Activated CD8-positive, alpha-beta T cell treated with anti-CD3 and anti-CD28 coated beads for 36 hours (primary cell): ENCODE measurements at places on chromosomes 2 and 18. TPM values are rescaled to one million over a fixed set of nuclear protein-coding genes. Genes with fewer than 3 reads are reported as not detected.

Gene PLB1
- total RNA-seq: 0.25 TPM

Gene ALPP
- not detected for total RNA-seq

Gene LYPD6
- total RNA-seq: not detected

Gene FECH
- 28.8 TPM for total RNA-seq

Gene DSC2
- total RNA-seq: not detected

Gene GAREM1
- total RNA-seq: not detected

Gene ANKRD62
- not detected for total RNA-seq

DNA sequence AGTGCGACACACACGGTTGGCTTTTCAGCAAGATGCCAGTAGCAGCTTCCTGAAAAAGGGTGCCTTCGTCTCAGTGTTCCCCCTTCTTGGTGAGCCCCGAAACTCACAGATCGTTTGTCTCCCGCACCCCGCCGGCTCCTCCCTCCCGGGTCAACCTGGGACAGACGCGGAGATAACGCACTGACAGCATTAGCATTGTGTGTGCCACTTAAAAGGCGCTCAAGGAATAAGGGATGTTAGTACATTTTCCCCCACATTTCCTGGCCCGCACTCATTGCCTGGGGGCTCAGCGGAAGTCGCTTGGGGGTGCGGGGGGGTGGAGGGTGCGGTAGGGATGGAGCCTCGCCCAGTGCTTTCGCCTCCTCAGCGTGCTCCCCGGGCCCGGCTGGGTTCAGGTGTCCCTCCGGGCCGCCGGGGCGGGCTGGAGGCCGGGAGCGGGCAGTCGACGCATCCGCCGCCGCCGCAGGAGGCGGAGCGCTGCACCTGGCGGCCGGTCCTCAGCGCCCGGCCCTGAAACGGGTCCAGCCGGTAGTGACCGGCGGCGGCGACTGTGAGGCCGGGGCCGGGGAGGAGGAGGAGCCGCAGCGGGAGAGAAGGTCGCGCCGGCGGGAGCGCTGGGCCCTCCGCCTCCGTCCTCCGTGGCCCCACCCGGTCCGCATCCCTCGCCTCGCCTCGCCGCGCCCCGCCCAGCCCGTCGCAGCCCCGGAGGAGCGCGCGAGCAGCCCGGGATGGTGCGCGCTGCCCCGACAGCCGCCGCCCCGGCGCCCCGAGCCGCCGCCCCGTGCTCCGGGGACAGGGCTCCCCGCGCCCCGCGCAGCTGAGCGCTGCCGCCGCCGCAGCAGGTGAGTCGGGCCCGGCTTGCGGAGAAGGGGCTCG is at the start of gene MFSD6:
Gene MFSD6 (plus strand): TSS at position 694 of the 876 bp plus-strand sequence. CDS start 27,675 bp downstream, outside the sequence.
- peak within 1 kb of the TSS; percentile 88 for H3K4me3 ChIP-seq
- peak within 1 kb of the TSS; percentile 95 for H3K27ac ChIP-seq
- peaks cover 27% of the 10 kb centered on the region for H3K4me1 ChIP-seq
- peak; percentile 61 for DNase-seq
- H3K36me3 ChIP-seq: no peaks in the 10 kb centered on the region

- H3K4me3 ChIP-seq: no peak overlapping the region
- H3K27ac ChIP-seq: peak overlapping the region; percentile 62
- peaks cover 15% of the 10 kb centered on the region for H3K4me1 ChIP-seq
These were observed 7.3 kb upstream of the SLC39A10 start for GRCh38 chr2:195649629-195650190.

GRCh38 chr18:57802213-57803102 is 657 bp downstream of the ATP8B1 start:
- H3K36me3 ChIP-seq: no peaks in the 10 kb centered on the region
- H3K4me1 ChIP-seq: peaks cover 16% of the 10 kb centered on the region
- H3K27ac ChIP-seq: no peak overlapping the region
- peak overlapping the region; percentile 75 for H3K4me3 ChIP-seq
- DNase-seq: no peak

DNA sequence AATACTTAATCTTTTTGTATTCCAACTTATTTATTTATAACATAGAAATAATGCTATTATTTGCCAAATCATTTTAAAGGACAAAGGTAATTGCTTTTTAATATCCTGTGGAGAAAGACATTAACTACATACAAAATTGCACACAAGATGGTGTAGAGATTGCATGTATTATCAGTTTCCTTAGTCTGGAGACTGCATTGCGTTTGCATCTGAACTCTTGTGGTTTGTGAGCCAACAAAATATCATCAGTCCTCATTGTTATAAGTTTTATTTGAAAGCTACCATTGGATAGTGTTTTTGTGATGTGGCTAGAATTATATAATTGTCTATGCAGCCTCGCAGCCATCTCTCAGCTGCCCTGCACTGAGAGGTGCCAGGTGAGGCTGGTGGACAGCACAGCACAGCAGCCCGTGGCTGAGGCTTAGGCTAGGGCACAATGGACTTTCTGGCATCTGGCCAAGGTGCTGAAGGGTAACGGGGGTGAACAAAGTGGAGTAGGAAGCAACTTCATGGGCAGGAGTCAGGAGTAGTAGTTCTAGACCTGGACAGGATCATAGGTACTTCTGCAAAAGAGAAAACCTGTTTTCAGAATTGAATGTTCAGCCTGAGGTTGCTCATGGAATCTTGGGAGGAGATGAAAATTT is 15.1 kb downstream of the RASGRP3 start:
- H3K4me1 ChIP-seq: peaks cover 18% of the 10 kb centered on the region
- no peak overlapping the region for H3K4me3 ChIP-seq

DNA sequence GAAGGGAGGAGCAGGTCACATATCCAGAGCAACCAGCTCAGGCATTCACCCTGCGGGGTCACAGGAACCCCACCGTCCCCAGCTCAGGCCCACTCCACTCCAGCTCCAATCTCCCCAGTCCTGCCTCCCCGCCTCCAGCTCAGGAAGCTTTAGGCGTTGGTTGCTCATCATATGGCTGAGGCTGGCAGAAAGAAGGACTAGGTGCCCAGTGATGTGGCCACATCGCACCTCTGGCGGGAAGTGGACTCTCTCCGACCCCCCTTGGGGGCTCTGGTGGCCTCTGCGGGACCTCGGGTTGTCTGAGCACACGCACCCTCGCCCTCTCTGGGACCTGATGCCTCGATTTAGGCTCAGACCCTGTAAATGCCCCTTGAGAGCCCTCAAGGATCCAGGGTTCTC is 187.7 kb downstream of the ZFP36L2 start:
- H3K27me3 ChIP-seq: no peaks in the 10 kb centered on the region
- H3K4me1 ChIP-seq: peaks cover 8% of the 10 kb centered on the region
- DNase-seq: no peak

GRCh38 chr18:32437100-32437834 is 33.4 kb downstream of the GAREM1 start:
- no peak overlapping the region for H3K27ac ChIP-seq
- no peaks in the 10 kb centered on the region for H3K4me1 ChIP-seq
- H3K4me3 ChIP-seq: no peak overlapping the region
- no peak for DNase-seq

DNA sequence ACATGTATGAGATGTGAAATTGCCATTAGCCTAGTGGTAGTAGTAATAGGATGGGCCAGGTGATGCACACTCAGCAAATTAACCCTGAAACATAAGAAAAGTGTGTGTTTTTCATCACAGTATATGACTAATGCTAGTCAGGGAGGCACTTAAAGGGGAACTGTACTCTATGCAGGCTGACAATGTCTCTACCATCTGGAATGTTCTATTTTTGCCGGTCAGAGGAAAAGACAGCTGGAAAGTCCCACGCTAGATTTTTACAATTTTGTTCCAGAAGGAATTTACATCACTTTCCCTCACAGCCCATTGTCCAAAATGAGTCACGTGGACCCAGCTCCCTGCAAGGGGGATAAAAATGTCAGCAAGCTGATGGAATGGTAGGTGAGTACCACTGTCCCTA is 746.3 kb upstream of the CHAC2 start:
- no peak overlapping the region for H3K27ac ChIP-seq
- H3K4me3 ChIP-seq: no peak overlapping the region
- H3K27me3 ChIP-seq: no peaks in the 10 kb centered on the region
- no peaks in the 10 kb centered on the region for H3K36me3 ChIP-seq

DNA sequence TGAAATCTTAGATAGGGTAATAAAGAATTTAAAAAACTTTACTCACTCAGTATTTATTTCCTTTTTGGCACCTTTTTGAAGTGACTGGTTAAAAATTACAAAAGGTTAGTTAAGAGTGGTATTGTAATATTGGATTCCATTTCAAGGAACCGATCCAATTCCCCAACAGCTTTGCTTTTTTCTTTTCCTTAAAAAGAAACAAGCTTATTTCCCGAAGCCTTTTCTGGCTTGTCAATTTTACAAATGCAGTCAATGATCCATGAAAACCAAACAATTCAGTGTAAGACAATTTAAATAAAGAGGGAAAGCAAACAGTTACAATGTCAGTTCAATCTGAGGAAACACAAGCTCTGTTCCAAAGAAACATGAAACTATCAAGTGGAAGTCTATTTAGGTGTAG is 200.2 kb downstream of the RIT2 start:
- no peaks in the 10 kb centered on the region for H3K4me1 ChIP-seq
- no peak overlapping the region for H3K27ac ChIP-seq
- H3K36me3 ChIP-seq: no peaks in the 10 kb centered on the region
- no peaks in the 10 kb centered on the region for H3K27me3 ChIP-seq

DNA sequence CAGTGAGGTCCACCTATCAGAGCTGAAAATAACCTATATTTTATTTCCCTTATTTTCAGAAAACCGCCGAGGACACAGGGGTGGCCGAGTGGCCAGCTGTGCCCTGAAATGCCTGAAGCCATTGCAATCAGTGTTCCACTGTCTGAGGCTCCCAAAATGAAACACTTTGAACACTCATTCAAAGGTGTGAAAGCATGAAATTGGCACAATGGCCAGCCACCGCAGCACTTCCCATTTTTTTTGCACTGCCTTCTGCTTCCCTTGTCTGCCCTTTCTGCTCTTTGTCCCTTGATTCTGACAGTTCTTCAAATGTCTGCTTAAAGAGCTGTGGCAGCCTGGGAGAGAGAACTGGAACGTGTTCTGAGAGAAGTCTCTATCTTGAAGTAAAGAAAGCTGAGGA is 1127.5 kb upstream of the CELF4 start:
- no peaks in the 10 kb centered on the region for H3K27me3 ChIP-seq
- no peaks in the 10 kb centered on the region for H3K36me3 ChIP-seq
- no peak for DNase-seq
- no peak overlapping the region for H3K4me3 ChIP-seq

- H3K36me3 ChIP-seq: no peaks in the 10 kb centered on the region
- no peaks in the 10 kb centered on the region for H3K4me1 ChIP-seq
- H3K27ac ChIP-seq: no peak overlapping the region
- H3K4me3 ChIP-seq: no peak overlapping the region
- DNase-seq: no peak
- no peaks in the 10 kb centered on the region for H3K27me3 ChIP-seq
These were observed 413.7 kb upstream of the FSHR start for GRCh38 chr2:49567811-49568600.

GRCh38 chr2:217672472-217672871 is 330.3 kb downstream of the TNS1 start:
- H3K27me3 ChIP-seq: no peaks in the 10 kb centered on the region
- DNase-seq: no peak
- no peak overlapping the region for H3K4me3 ChIP-seq
- no peaks in the 10 kb centered on the region for H3K36me3 ChIP-seq
- no peak overlapping the region for H3K27ac ChIP-seq
